ENCODE measurements at places on chromosomes 3 and 15.

- no peak for DNase-seq
These were observed 30.0 kb upstream of the PLSCR4 start for GRCh38 chr3:146280864-146281263.

DNA sequence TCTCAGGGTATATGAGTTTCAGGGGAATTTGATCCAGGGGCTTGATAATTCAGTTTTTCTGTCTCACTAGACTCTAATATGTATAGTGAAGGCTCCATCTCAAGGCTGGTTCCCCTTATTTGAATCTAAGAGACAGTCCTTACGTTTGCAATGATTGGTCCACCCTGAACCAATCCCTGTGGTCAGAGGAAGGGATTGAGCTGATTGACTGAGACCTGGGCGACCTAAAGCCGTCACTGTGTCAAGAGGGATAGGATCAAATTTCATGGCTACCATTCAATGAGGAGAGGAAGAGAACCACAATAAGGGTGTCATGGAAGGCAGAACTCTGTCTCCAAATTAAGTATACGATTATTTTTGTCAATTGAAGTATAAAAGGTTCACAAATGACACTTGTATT is 16.3 kb downstream of the NUDT16 start:
- no peak for DNase-seq

GRCh38 chr15:63752075-63752684 is 81.6 kb downstream of the HERC1 start:
- peak; percentile 24 for DNase-seq

GRCh38 chr15:99999282-100000070 is 266.2 kb upstream of the LYSMD4 start:
- DNase-seq, result no peak

DNA sequence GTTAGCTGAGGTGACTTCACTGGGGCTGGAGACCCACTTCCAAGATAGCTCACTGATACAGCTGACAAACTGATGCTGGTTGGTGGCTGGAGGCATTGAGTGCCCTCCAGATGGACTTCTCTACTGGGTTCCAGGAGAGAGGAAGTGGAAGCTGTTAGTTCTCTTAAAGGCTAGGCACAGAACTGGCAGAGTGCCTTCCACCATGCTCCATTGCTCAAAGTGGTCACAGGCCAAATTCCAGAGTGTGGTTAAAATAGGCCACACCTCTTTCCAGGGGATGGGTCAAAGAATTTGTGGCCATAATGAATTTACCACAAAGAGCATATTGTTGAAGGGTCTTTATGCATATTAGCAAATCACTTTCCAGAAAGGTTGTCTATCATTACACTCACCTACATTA is 74.2 kb downstream of the NMD3 start:
- no peak for DNase-seq
